Stimulated activated CD4-positive, alpha-beta T cell treated with anti-CD3 and anti-CD28 coated beads, Interleukin-1b, Interleukin-23, amount 100 ng/mL, for 1 hour (primary cell): ENCODE measurements at places on chromosomes 3 and 15.

GRCh38 chr3:94996743-94997142 is 933.9 kb downstream of the NSUN3 start:
- no peak for DNase-seq

DNA sequence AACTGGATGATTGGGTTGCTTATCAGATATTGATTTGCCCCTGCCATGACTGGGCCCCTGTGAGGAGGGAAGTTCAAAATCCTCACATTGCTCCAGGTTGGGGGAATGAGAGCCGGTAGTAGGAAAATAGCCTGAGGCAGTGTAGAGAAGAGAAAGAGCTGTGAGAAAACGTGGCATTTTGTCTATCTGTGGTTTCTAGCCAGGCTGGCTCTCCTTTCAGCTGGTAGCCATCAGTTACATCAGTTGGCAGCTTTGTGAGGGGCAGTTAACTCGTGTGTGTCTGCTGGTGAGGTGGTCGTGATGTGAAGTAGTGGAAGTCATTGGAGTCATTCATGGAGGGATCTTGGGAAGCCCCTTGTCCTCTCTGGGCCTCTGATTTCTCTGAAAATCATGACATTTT is 5.2 kb downstream of the ESYT3 start:
- DNase-seq = no peak

DNA sequence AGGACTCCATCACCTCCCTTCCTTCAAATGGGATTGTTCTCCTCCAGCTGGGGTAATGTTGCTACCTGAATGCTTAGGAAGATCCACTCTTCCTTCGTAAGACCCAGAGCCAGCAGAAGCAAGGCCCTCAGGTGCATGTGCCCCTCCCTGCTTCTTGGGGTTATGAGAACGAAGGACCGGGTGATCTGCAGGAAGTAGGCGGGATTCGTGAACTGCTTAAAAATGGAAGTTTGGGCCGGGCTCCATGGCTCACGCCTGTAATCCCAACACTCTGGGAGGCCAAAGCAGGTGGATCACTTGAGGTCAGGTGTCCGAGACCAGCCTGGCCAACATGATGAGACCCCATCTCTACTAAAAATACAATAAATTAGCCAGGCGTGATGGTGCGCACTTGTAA is 8.0 kb downstream of the TLR9 start:
- DNase-seq = no peak

DNA sequence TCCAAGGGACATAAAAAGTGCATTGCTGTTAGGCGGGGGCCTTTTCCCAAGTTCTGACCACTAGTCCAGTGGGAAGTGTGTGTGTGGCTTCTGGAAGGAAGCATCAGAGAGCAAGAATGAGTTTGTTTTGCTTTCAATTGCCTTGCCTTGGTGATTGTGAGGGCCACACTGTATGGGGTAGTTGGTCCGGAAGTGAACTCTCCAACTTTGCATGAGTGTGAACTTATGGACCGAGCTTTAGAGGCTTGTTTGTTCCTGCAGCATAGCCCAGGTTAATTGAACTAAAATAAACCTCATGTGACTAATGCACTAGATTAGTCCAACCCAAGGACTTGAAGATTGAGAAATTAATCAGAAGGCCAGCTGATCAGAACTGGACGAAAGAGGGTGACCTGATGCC is 171.7 kb downstream of the NR2F2 start:
- DNase-seq = no peak

DNA sequence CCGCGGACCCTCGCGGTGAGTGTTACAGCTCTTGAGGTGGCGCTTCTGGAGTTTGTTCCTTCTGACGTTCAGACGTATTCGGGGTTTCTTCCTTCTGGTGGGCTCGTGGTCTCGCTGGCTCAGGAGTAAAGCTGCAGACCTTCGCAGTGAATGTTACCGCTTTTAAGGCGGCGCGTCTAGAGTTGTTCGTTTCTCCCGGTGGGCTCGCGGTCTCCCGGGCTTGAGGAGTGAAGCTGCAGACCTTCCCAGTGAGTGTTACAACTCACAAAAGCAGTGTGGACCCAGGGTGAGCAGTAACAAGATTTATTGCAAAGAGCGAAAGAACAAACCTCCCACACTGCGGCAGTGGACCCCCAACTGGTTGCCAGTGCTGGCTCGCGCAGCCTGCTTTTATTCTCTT is 177.1 kb downstream of the UACA start:
- no peak for DNase-seq

GRCh38 chr3:192831801-192832347 is 85.8 kb downstream of the MB21D2 start:
- no peak for DNase-seq

DNA sequence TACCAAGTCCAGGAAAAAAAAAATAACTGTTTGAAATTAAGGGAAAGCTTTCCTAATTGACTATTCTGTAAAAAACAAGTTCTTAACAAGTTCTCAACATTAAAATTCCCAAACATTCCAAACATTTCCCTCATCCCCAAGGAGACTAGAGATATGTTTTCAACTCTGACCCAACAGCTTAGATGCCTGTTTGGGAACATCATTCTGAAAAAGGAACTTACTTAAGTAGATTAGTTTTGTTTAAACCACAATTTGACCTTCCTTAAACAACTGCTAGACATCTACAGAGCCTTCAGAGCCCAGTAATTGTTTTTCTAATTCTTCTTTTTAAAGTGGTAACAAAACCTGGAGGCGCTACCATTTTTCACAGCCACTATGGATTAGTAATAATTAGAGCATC is 12.8 kb downstream of the UBR1 start:
- DNase-seq = no peak
